ENCODE measurements at places on chromosomes 5 and 9.

GRCh38 chr5:140673187-140673976 lies at the start of gene DND1:
Gene DND1, minus strand, starts transcription at chr5:140673576. Its CDS starts 34 bp downstream, at chr5:140673542.
- DNase-seq: no peak

GRCh38 chr9:76322810-76323209 lies 71.4 kb downstream of the RFK start:
- no peak for DNase-seq

DNA sequence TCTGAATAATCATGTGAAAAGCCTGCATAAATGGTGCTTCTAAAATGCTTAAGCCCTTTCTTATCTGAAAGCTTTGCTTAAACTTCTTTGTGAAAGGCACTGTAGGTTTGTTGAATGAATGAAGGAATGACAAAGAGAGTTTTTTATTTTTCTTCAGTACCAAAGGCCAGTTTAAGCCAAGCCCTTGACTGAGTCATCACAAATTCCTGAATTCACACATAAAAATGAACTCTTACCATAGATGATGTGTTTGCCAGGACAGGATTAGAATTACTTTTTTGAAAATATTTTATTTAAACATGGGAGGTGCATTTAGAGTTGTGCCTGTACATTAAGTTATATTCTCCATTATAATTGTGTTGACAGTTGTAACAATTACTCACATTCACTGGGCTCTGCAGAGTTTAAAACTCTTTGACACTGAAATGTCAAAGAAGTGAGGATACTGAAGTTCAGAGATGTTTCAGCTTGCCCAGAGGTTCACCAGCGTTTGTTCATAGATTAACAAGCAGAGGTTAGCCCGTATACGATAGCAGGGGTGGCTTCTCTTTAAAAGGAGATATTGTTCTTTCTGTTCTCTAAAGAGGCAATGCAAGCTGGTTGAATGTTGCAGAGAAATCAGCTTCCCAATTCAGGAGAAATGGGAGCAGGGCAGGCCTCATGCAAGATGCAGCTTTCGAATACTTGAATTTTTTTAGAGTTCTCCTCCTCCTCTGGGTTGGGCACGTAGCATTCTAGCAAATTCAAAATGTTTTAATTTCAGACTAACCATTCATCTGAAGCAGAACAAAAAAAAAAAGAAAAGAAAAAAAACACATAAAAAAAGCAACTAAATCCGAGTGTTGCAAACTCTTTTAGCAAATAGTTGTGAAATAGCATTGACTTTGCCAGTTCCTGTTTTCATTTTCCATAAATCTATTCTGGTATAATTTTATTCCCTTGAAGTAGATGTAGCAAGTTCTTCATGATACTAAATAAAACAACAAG lies 358.7 kb upstream of the KLF4 start:
- DNase-seq: no peak

- no peak for DNase-seq
Observed at GRCh38 chr9:90904706-90905478, 103.3 kb downstream of the SYK start.

DNA sequence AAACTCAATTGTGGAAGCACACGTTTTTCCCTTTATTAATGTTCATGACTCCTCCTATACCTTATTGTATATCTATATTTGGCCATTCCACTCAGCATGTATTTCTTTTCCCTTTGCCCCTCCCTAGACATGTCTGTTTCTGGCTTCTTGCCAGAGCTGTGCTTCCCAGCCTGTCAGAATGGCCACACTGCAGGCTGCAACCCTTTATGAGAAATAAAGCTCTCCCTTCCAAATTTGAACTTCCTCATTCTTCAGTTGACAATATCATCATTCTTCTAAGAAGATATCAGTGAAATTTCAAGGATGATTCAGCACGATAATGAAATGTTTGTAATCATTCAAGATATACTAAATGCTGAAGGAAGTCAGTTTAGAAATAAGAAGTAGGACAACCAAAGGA lies 107.6 kb upstream of the PRSS3 start:
- DNase-seq: no peak

- no peak for DNase-seq
Observed at GRCh38 chr5:172410160-172410559, 44.2 kb downstream of the SH3PXD2B start.

DNA sequence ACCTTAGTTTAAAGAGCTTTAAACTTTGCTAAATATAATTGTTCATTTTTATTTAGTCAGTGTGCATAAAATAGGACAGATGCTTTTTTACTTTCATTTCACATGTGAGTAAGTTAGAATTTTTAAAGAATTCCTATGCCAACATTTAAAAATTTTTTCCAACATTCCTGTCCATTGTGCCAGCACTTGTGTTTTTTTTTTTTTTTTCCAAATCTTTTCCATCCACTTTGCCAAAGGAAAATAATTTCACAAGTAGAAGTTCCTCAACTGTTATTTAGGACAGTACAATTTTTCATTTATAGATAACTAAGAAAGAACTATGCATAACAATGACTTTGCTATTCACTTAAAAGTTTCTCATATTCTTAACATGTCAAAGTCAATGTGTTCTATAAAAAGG lies 189.5 kb downstream of the ADAMTS6 start:
- no peak for DNase-seq

- no peak for DNase-seq
Observed at GRCh38 chr9:70947511-70947910, 173.9 kb downstream of the TRPM3 start.

- peak; percentile 65 for DNase-seq
Observed at GRCh38 chr9:132268725-132269352, 85.9 kb downstream of the SETX start.

DNA sequence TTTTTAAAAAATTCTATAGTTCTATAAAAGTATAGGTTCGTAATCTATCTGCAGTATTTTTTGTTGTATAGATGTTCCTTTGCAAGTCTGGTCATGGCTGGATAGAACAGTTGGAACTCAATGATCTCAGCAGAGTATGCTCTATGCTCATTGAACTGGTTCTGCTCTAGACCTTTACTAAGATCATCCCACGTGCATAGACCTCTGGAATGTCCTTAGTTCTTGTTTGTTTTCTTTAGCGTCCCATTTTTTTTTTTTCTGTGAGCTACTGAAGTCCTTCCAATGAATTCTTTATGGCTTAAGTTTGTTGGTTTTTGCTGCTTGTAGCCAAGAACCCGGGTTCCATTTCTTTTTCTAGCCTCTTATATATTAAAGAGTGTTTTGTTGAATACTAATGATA lies 3.5 kb downstream of the TMEM38B start:
- DNase-seq: no peak

DNA sequence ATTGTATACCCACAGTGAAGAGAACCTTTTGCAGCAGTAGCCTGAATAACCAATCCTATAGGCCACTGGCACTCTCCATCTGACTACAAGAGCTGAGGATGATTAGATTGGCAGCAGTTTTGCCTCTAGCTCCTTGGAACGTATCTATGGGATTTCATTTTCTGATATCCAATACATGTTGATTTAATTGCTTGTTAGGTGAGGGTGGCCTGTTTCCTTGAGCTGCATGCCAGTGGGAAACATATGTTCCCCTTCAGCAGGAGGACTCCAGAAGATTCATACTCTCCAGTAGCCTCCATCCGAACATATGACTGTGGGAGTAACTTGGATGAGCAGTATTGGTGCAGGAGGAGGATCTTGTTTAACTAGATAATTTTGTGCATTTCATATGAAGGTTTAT lies 51.5 kb downstream of the GCNT1 start:
- no peak for DNase-seq

DNA sequence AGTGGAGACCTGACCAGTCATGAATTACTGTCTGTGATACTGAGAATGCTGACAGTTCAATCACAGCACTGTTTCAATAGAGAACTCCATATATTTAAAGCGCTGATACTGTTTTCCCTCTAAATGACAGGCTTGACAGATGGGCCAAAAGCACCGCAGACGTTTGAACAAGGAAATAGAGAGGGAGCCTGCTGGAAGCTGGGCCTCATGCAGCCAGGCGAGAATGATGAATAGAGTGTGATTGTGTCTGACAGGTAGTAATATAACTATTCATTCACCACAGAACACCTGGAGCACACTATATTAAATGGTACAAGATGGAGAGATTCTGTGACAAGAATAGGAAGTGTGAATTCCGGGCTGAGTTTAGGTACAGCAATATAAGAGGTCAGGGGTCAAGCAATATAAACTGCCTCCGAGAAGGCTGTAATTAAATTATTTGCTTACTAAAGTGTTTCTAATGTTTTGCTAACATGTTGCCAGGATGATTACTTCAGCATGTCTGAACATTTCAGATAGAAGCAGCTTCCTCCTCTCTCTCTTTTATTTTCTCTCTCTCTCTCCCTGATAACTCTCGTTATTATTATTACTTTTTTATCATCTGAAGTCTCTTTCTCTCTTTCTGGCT lies 297.7 kb downstream of the CSNK1G3 start:
- no peak for DNase-seq

GRCh38 chr5:148853868-148854267 lies 27.5 kb downstream of the ADRB2 start:
- no peak for DNase-seq

- no peak for DNase-seq
Observed at GRCh38 chr5:5416733-5417132, 5.7 kb upstream of the ICE1 start.

GRCh38 chr9:19875291-19875920 lies 86.6 kb upstream of the SLC24A2 start:
- peak; percentile 89 for DNase-seq

DNA sequence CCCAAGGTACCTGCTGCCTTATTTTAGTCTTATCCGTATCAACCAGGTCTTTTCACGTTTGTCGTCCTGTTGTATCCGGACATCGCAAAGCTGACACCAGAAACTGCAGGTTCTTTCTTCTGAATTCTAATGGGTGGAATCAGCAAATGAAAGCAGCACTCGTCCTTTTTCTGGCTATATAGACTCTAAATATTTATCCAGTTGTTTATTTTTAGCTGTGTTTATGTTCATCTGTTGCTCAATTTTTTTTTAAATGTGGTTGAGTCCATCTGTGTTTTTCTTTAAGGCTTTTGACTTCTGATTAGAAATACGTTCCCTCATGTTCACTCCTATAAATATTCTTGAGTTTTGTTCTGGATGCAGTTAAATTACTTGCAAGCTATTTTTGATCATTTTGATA lies 831.7 kb downstream of the MTRR start:
- no peak for DNase-seq

GRCh38 chr5:158049459-158049858 lies 190.5 kb upstream of the CLINT1 start:
- DNase-seq: no peak

- no peak for DNase-seq
Observed at GRCh38 chr5:176151281-176151680, 86.9 kb upstream of the SIMC1 start.

DNA sequence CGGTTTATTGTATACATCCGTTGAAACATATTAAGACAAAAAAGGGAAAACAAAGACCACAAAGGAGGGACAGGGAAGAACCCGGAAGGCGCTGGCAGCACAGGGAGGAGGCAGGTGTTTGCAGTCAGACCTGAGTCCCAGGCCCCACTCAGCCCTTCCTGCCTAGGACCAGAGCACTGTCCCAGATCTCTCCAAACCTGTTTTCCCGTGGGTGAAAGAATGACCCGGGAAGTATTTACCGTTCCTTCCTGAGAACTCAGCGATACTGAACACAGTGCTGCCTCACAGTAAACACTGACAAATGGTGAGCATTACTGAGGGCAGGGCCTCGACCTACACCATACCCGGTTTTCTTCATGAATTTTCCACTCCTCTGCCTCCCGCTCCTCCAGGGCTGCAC lies 1.2 kb downstream of the ABO start:
- no peak for DNase-seq

- peak; percentile 49 for DNase-seq
Observed at GRCh38 chr5:77560677-77561263, 68.7 kb upstream of the WDR41 start.

DNA sequence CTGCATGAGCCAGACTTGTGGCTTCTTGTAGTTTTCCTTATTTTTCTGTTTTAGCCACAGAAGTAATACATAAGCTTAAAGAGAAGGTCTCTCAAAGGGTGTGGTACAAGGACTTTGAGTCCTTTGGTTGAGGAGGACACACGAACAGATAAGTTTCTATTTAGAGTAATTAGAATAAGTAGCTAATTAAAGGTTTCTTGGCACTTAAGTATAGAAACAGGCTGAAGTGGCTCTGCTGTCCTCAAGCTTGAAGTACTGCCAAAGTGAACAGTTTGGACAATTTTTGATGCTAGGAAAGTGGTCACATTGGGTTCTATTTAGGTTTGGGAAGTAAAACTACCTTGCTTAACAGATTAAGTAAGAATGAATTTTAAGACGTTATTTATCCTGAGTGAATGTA lies 278.3 kb upstream of the MPDZ start:
- no peak for DNase-seq

GRCh38 chr5:124742983-124743601 lies 3.3 kb downstream of the ZNF608 start:
- peak; percentile 91 for DNase-seq
